GM03348 (cell line): ENCODE measurements at places on chromosomes 11 and 22.

DNA sequence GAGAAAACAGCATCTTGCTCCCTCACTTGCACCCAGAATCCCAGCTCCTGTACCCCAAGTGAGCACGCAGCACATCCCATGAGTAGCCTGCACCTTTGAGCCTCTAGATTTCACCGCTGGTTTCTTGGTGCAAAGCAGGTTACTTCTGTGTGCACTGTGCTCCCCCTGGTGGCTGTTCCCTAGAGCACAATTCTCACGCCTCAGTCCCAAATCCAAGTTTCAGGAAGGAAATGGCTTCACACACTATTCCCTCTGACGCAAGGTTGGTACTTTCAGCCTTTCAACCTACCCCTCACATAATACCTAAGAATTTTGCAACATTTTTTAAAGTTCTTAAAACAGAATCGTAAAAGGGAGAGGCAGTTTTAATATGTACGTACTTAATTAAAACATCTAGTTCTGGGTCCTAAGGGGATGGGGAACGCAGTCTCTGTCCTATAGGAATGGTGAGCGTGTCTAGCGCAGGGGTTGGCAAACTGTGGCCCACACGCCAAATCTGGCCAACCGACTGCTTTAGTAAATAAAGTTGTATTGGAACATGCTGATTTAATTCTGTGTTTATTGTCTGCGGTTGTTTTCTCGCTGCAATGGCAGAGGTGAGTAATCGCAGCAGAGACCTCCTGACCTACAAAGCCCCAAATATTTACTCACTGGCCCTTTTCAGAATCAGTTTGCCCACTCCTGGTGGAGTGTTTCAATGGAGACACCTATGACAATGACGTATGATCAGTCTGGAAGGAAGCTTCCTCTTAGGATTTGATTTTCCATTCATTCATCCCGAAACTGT lies 27.5 kb downstream of the DHCR7 start:
- DNase-seq = peak; percentile 64

GRCh38 chr11:27166130-27166529 lies 125.5 kb downstream of the BBOX1 start:
- no peak for DNase-seq

- DNase-seq = no peak
Measured at GRCh38 chr11:37657645-37658044, 1059.6 kb upstream of the RAG2 start.

DNA sequence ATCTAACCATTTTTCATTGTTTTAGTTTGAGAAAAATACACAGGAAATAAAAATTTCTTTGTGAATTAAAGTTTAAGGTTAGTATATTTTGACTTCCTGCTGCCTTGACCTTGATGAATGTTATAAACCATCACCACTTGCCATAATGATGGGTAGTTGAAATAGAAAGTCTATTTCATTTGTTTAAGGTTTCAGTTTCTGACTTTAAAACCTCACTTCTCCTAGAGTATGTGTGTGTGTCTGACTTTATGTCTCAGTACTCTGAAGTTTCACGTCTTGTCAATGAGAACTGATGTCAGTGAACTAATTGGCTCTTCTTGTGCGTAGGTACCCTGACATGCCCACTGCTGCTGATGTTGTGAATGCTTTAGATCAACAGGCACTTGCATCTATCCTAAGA lies 188.2 kb downstream of the METTL15 start:
- no peak for DNase-seq

DNA sequence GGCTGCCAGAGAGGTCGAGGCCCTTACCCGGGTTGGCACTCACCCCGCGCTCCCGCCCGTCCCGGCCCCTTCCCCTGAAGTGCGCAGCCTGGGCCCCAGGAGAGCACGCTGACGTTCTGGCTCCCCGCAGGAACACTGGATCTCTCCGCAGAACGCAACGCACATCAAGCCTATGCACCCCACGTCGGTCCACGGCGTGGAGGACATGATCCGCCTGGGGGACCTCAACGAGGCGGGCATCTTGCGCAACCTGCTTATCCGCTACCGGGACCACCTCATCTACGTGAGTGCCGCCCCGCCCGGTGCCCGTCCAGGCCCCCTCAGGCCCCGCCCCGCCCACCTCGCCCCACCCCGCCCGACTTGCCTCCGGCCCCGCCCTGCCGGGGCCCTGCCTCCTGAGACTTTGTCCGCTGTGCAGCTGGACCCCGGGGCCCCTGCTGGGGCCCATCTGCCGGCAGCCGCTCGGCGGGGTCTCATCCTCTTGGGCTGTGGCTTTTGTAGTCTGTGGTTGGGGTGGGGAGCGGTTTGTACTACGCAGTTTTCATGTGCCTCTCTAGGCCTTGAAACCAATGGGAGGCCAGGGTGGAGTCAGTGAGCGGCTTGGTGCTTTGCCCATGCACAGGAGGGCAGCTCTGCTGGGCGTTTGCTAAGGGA lies 19.7 kb downstream of the MYO7A start:
- DNase-seq = no peak

DNA sequence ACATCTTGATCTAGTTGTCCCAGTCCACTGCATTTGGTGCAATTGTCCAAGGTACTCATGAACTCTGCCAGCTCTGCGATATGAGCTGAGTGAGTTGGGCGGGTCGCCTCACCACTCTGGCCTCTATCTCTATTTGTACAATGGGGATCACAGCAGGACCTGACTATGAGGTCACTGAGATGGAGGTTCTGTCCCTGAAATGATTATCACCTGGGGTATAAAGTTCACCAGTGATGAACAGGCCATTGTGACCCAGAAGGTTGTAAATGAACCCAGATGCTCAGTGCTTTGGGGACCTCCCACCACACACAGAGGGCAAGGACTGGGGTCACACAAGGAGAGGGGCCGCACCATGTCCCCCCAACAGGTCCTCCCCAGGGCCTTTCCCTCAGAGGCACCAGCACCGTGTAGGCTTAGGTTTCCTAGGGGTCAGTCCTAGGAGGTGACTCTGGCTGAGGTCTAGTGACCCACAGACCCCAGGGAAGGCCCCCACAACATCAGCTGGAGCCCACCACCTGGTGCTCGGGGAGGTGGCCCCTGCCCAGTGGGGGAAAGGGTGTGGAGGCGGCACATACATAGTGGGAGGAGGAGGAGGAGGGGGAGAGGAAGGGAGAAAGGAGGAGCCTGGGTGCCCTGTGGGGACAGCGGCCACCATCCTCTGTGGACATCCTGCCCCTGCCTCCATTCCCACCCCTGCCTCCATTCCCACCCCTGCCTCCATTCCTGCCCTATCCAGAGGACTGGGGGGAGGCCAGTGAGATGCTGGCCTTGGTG lies 25.0 kb upstream of the IGLL1 start:
- DNase-seq = no peak

DNA sequence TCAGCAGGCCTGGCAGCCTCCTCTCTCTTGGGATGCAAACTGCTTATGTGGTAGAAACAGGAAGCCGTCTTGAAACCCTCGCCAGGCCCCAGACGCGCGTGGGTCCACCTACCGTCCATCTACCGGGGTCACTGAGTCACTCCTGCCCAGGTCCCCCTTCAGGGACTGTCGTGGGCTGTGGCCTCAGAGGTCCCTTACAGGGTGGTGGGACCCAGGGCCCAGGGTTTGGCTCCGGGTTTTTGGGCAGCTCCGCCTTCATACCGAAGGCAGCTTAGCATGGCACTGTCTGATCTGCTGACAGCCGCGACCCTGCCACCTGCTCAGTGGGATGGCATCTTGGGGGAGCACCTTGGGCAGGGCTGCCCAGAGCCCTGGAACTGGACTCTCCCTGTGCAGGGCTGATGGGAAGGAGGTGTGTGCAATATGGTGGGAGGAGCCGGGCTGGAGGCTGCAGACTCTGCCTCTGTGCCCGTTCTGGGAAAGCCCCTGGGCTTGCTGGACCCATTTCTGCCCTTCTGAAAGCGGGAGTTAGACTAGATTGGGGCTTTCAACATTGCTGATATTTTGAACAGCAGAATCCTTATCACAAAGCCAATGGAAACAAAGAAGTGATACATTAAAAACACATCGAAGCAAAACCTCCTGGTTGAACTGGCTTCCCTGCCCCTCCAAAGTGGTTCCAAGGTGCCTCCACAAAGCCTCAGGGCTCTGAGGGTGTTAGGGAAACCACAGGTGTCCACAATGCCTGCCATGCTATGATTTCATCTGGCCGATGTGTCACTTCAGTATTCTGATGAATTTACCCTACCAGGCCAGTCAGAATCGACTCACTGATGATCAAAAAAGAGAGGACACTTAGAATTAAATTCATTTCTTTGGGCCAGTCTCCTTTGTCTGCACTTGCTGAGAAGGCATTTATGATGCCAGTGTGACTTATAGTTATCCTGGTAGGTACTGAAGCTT lies 316.5 kb downstream of the KIRREL3 start:
- DNase-seq = no peak

DNA sequence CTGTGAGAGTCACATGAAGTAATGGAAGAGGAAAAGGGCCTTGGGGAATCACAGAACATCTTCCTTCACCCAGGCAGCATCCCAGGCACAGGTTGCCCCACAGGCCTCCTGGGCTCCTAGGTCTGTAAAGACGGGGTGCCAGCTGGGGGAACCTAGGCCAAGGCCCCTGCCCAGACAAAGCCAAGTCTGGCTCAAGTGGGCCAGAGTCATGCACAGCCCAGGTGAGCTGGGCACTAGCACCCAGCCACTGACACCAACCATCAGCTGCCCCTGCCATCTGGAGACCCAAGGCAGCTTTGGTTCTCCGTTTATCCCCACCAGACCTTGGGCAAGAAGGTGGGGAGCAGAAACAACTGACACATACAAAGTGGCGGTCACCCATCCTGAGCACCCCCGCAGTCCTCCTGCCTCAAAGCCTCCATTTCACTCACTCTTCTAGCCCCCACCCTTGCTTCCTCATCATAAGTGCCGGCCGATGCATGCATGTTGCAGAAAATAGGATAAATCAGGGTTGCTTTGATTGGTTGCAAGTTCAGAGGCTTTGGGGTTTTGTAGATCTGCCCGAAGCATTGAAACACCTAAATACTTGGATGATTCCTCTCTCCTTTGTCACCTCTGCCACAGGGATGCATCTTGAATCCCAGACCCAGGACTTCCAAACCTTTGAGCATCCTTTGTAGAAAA lies 26.5 kb upstream of the TMPRSS4 start:
- DNase-seq = no peak

- no peak for DNase-seq
Measured at GRCh38 chr22:35522225-35523149, 18.1 kb upstream of the RASD2 start.

DNA sequence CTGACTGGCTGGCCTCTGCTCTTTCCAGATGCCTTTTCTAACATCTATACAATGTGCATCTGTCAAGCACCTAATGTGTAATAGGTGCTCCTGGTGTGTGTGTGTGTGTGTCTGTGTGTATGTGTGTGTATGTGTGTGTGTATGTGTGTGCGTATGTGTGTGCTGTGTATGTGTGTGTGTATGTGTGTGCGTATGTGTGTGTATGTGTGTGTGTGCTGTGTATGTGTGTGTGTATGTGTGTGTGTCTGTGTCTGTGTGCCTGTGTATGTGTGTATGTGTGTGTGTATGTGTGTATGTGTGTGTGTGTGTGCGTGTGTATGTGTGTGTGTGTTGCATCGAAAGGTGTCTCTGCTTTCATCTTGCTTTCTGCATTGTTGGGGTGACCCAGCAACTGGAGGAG lies 57.9 kb downstream of the PKNOX2 start:
- DNase-seq = no peak

DNA sequence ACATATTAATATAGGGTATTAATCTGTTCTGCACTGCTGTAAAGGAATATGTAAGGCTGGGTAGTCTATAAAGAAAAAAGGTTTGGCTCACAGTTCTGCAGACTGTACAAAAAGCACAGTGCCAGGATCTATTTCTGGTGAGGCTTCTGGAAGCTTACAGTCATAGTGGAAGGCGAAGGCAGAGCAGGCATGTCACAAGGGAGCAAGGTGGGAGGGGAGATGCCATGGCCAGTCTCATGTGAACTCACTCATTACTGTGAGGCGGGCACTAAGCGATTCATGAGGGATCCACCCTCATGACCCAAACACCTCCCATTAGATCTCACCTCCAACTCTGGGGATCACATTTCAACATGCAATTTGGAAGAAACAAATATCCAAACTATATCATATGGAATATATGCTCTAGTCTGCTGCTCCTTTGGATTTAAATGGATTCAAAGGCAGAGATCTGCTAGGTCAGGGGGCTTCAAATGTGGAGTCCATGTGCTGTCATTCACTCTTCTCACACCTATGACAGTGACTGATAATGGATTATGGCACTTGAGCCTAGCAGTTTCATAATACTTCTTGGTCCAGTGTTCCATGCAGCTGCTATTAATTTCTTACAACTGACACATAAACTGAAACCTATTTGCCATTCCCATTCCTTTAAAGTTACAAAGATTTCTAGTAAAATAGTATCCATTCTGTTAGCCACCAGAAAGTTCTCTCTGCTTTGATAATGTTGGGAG lies 146.0 kb downstream of the ATG16L2 start:
- no peak for DNase-seq

- no peak for DNase-seq
Measured at GRCh38 chr11:128239306-128239705, 348.1 kb downstream of the ETS1 start.

DNA sequence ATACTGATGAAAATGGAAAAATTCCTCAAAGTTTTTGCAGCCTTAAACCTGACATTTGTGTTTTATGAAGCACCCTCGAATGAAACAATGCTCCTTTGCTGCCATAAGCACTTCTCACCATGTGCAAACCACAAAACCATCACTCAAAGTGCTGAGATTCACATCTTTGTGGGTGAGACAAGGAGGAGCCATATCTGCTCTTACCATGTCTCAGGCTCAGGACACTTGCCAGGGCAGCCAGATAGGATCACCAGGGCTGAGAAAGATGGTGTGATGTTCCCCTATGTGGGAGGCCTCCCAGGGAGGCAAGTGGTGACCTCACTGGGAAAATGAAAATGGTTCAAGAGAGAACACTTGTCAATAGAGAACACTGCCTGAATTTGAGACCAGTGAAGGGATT lies 120.4 kb downstream of the CCDC34 start:
- peak; percentile 70 for DNase-seq

GRCh38 chr11:96033095-96033494 lies 109.2 kb upstream of the MTMR2 start:
- DNase-seq = no peak

GRCh38 chr11:19209617-19210370 lies 8.0 kb upstream of the CSRP3 start:
- peak; percentile 43 for DNase-seq
